Renal pelvis (tissue), 12 donors: ENCODE measurements at places on chromosomes 12 and 14. TPM values are rescaled to one million over a fixed set of nuclear protein-coding genes. Genes with fewer than 3 reads are reported as not detected.

GRCh38 chr12:20429852-20430251 is 61.5 kb downstream of the PDE3A start:
- DNase-seq, result no peak

DNA sequence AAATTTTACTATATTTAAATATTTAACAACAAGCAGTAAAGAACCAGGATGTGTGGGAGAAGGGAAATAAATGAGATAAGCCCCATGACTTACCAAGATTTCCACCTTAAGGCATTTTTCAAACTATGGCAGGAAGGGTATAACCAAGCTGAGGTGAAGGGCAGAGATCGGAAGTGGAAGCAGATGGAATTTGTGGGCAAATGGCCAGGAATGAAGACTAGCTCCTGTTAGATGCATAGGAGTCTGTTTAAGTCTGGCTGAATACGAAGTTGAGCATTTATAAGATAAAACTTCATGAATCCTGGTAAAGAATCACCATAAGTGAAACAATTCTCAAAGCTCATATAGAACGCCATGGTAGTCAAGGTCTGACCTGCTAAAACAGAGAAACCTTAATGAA is 163.5 kb downstream of the DIO2 start:
- no peak for DNase-seq

The MANSC1 gene
- 29.9 TPM for polyA plus RNA-seq

DNA sequence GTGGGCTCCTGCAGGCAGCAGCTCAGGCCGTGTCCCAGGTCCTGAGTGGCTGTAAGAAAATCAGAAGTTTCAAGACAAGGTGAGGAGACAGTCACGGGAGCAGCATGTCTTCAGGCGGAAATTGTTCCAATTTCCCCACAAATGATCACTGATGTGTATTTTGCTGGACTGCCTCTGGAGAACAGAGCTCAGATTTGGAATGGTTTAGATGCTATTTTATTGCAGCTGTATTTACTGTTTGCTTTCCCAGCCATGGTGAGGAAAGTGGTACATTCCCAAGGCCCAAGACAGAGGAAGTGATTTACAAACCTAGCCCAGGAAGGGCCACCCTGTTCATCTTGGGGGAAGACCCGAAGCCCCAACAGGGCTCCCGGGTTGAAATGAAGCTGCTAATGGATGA is 195.6 kb downstream of the CHST11 start:
- no peak for DNase-seq

DNA sequence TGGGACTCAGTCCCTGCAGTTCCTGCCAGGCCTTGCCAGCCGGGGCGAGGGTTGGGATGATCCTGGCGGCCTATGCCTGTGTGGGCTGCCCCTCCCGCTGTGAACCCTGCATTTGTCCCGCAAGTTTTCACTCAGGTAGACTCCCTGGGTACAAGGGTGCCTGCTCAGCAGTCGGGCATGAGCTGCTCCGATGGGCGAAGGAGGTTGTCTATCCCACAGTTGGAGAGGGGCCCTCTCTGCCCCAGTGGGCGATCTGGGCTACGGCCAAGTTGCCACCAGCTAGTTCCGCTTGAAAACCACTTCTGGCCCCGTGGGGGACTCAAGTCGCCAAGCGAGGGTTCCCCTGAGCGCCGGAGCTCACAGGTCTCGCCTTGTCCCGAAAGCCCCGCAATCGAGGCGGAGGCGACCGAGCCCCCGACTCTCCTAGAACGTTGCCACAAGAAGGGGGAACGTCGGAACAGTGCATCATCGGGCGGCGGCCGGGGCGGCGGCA is 365 bp upstream of the TPI1 start:
- no peak for DNase-seq

GRCh38 chr14:59776468-59776867 is 94.1 kb downstream of the RTN1 start:
- no peak for DNase-seq
